ENCODE measurements at places on chromosomes 7 and 10.

GRCh38 chr10:77398558-77398957 is 239.1 kb downstream of the KCNMA1 start:
- DNase-seq = no peak

GRCh38 chr7:128207609-128208008 is 33.5 kb upstream of the LEP start:
- DNase-seq = no peak

- DNase-seq = no peak
These were observed 32.2 kb downstream of the ZCCHC24 start for GRCh38 chr10:79413196-79413595.

DNA sequence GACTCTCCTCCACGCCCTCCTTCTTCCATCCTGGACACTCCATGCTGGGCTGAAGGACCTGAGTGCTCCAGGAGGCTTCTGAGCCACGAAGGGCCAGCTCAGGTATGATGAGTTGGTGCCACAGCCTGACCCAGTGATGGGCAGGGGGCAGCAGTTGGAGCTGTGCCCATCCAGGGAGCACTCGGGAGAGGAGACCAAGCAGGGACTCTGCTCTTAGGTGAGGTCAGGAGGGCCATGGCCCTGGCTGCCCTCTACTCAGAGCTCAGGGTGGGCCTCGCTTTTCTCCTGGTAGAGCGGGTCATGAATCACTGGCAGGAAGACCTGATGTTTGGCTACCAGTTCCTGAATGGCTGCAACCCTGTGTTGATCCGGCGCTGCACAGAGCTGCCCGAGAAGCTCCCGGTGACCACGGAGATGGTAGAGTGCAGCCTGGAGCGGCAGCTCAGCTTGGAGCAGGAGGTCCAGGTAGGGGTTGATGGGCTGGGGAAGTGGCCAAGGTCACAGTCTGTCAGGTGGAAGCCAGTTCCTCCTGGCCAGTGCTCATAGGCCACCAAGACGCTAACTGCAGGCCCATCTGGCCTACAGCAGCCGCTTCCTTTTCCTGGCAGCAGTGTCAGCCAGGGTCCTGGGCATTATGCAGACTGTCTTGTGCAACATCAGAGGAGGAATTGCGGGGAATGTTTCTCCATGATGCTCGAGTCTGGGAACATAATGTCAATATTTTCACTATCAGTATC is 50.8 kb downstream of the ALOX5 start:
- no peak for DNase-seq

DNA sequence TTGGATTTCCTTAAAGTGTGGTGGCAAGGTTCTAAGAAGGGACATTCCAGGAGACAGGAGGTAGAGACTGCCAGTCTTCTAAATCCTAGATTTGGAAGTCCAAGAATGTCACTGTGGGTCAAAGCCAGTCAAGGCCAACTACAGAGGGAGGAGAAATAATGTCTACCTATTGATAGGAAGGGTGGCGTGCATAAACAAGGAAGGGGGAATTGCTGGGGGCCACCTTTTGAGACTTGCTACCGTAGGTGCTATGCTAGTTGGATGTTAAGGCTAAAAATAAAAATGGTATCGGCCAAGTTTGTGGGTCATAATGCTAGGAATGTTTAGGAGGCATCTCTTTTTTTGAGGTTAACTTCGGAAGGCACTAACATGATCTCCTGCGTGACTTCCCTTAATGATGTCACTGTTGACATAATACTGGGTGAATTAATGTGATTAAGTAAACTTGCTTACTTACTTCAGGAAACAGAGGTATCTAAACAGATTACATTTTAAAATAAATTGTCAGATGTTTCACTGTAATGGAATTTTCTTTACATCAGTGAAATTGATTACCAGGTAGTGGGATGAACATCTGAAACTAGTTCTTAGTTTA is 4.8 kb downstream of the BTRC start:
- DNase-seq = no peak

- no peak for DNase-seq
These were observed 1.2 kb downstream of the DBF4 start for GRCh38 chr7:87877366-87878040.

DNA sequence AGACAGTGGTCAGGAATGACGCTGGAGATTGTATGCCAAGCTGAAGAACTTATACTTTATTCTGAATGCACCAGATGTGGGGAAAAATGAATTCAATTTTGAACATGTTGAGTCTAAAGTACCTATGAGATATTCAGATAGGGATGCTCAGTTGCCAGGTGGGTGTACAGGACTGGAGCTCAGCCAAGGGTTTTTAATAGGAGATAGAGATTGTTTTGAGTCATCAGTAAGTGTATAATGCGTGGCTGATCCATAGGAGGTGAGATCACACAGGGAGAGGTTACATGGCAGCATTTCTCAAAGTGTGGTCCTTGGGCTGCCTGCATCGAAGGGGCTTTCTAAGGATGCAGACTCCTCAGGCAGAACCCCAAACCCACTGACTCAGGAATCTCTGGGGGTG is 6.8 kb upstream of the HIPK2 start:
- no peak for DNase-seq

DNA sequence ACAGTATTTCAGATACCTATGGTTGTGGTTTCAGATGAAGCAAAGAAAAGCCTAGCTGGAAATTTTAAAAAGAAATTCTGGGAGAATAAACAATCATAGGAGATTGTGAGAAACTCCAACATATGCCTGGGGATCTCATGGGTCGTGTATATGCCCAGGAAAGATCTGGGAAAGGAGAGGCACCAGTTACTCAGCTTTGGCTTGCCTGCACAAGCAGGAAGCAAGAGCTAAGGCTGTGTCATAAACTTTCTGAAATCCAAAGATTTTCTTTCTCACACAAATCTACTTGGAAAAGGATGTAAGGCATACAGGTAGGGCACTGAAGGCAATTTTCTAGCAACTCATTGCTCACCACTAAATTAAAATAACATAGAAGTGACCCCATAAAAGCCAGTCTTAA is 373.6 kb downstream of the CDC14C start:
- DNase-seq = no peak

GRCh38 chr7:96679886-96680285 is 29.8 kb downstream of the SEM1 start:
- DNase-seq = no peak

- DNase-seq = no peak
These were observed 43.9 kb upstream of the SRGN start for GRCh38 chr10:69043931-69044531.

DNA sequence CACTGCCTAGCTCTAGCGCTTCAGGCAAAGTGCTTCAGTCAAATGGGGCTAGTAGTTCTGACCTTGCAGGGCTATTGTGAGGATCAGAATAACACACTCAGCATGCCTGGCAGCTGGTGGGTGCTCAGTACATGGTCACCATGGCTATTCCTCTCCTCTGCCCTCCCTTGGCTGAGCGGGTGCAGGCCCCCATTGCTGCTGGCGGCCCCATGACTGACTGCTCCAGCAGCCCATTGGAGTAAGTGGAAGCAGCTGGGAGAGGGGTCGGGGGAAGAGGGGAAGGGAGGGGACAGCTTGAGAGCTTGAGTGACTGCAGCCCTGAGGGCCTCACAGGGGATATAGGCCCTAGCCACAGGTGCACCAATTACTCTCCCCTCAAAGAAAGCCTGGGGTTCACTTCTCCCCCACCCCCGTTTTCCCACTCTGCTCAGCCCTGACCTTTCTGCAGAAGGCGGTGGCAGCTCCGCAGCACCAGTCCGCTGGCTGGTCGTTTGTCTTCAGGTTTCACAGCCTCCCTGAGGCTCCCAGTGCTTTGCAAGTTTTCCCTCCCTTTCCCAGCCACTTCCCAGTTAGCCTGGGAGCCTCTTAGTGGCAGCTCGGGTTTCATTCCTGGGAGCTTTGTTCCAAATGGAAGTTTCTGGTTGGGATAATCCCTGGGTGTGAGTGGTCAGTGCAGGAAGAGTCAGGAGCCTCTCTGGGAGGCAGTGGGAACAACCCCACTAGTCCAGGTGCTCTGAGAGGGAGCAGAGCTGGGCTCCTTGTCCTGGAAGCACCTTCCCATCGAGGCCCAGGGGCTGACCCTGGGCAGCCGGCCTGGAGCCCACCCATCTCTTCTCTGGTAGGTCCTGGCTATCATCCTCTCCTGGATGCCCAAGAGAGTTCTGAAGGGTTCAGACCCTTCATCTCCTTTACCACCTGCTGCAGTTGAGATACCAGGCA is 16.3 kb downstream of the FGF8 start:
- no peak for DNase-seq

GRCh38 chr7:1740214-1740613 is 70.1 kb downstream of the ELFN1 start:
- DNase-seq = no peak

- no peak for DNase-seq
These were observed 16.5 kb downstream of the WDR86 start for GRCh38 chr7:151393031-151393977.

DNA sequence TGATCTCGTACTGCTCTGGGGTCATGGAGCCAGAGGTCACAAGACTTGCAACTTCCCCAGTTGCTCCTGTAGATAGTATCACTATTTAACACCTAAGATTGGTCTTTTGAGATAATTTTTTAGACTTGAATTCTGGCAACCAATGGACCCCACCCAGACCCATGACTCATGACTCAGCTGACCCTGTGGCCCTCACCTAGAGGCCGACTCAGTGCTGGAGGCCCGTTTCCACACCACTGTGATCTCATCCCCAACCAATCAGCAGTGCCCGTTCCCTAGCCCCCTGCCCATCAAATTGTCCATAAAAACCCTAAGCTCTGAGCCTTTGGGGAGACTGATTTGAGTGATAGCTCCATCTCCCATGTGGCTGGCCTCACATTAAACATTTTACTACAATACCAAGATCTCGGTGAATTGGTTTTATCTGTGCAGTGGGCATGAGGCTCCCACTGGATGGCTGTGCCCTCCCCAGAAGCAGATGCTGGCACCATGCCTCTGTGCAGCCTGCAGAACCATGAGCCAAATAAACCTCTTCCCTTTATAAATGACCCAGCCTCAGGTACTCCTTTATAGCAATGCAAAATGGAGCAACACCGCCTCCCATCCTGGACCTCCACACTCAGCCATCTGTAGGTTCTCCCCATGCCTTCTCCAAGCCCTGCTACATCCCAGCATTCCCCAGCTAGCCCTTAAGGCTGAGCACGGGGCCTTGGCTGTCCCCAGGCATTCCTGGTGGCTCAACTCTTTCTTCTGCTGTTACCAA is 98.8 kb downstream of the PRKAG2 start:
- no peak for DNase-seq

GRCh38 chr7:74030861-74031260 is 2.9 kb downstream of the ELN start:
- DNase-seq = no peak

DNA sequence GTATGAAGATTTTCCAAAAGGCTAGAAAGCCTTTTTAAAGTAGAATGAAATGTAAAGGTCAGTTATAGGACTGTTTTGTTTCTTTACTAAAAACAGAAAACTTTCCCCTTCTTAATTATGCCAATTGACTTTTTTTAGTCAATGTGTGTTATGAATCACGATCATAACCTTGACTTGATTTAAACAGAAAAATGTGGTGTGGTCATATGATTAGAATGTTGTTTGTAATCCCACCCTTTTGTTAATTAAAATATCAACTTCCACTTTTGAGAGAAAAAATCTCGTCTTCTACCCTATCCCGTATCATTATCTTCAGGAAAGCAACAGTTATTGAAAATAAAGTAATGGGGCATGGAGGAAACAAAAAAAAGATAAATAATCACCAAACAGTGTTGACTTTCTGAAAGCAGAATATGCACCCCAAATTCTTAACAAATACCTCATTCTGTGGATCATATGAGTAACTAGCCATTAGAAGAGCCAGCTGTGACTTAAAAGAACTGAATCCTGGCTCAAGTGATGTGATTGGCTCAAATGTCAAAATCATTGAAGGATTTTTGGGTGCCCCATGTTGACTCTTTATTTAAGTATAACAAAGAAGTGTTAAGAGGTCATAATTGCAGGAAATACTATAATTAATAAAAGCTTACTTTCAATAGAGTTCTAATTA is 32.3 kb upstream of the SLC16A12 start:
- DNase-seq = no peak

GRCh38 chr10:132263866-132264265 is 43.9 kb downstream of the STK32C start:
- DNase-seq = no peak

DNA sequence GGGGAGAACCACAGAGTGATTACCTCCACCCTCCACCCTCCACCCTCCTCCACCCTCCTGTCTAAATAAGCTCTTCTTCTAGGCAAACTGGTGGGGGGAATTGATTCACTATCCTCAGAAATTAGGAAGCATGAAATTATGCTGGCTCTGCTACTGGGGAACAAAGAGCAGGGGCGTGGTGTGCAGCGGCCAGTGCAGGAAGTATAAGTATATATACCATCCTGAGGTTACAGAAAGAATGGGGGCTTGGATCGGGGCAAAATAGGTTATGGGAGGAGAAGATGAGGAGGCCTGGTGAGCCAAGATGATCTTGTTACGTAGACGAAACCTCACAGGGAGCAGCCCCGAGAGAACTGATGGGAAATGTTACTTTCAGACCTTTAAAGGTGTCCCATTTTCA is 49.1 kb downstream of the SYPL1 start:
- no peak for DNase-seq

DNA sequence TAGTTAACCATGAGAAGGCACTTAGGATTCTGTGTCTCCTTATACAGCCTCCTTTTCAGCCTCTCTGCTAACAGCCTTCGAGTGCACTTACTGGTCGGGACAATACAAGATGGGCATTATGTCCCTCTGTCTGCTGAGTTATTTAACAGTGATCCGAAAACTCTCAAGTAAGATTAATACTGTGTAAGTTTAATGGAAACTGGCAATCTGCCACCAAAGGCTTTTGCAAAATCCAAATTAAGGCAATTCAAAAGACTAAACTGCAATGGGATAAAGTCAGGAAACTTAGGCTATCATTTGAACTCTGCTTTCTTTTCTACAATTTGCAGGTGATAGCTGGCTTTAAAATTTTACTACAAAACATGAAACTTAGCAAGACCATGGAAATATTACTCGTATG is 477.8 kb downstream of the TFEC start:
- no peak for DNase-seq

- no peak for DNase-seq
These were observed 32.2 kb downstream of the SPOCK2 start for GRCh38 chr10:72056113-72056512.

GRCh38 chr7:87599336-87599735 is 1.3 kb downstream of the ABCB1 start:
- no peak for DNase-seq

DNA sequence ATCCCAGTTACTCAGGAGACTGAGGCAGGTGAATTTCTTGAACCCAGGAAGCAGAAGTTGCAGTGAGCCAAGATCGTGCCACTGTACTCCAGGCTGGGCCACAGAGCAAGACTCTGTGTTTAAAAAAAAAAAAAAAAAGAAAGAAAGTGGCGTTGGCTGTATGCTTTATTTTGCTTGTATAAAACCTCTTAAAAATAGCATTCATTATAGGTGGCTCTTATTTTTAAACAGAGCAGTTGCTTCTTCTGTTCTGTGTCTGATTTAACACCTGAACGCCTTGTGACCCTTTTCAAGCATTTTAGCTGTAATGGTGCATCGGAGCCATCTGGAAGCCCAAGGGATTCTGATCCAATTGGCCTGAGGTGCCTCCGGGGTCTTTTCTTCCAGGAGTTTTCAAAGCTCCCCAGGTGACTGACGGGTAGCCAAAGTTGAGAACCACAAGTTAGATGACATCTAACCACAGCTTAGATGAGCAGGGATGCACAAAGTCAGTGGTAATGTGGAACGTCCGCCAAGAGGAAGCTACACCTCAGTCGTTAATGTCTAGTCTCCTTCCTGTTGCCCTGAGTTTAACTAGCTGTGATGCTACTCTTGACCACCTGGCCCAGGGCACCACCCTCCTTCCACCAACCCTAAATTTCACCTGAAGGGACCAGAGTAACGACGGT is 274.6 kb upstream of the KLF6 start:
- no peak for DNase-seq

GRCh38 chr10:98748298-98748697 is 301.6 kb upstream of the HPS1 start:
- no peak for DNase-seq

Measured in 8988T (cell line).